Left hindlimb (tissue), 1 donor: ENCODE measurements at places on chromosomes 5 and 9.
A peak's percentile ranks its signal among the peaks of the same experiment; 100 is the strongest.

GRCh38 chr5:147303976-147304375 lies 69.2 kb downstream of the STK32A start:
- no peak for DNase-seq

GRCh38 chr9:112212926-112213325 lies 37.8 kb upstream of the SUSD1 start:
- DNase-seq, result no peak

DNA sequence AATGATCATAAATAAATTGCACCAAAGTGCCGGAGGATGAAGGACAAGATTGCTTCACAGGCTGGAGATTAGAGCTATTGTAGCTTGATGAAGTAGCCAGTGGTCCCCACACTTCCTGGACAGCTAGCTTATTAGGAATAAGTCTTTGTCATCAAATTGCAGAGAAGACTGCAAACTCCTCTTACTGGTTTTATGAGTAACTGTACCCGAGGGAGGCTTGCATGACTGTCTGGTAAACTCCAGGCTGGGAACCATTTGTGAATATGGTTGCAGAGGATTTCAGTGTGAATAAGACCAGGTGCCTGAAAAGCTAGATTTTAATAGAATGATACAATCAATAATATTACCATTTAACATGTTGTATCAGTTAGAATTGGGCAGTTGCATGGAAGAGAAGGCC lies 36.5 kb upstream of the SEMA5A start:
- DNase-seq, result no peak

DNA sequence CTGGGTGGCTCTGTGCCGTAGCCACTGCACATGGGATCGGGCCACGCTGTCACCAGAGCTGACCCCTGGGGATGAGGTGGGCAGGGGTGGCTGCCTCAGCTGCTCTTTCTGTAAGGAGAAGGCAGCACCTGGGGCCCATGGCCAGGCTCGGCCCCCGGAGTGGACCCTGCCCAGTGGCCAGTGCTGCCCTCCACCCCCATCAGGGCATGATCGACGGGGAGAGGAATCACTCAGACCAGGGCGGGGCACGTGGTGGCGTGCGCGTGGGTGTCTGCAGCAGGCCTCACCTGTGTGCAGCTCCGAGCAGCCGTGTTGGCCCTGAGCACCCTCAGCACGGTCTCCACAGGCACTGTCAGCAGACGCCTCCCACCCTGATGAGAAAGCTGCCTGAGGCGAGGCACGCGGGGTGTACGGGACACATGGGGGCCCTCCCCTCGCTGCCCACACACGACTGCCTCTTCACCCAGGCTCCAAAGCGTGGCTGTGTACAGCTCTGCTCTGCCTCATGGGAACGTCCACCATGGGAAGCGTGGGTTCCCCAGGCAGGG lies 8.6 kb upstream of the CARD9 start:
- DNase-seq, result no peak

- DNase-seq, result no peak
Measured at GRCh38 chr5:22787807-22788206, 65.3 kb downstream of the CDH12 start.

DNA sequence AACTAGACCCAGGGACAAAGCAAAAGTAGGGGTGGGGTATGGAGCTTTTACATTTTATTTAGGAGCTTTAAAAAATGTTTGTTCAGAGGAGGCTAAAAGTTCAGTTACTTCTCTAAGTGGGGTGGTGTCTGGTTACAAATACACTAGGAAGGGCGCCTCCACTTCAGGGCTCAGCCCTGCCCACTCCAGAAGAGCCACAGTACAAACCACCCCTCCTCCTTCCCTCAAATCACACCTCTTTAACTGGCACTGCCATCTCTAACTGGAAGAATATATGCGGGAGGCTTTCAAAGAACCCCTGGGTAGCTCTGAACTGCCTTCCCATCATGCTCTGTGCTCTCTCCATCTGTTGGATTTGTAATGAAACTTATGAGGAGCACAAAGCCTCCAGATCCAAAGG lies 98.8 kb upstream of the NFIB start:
- no peak for DNase-seq

GRCh38 chr5:1770443-1770802 lies 29.2 kb downstream of the MRPL36 start:
- no peak for DNase-seq

DNA sequence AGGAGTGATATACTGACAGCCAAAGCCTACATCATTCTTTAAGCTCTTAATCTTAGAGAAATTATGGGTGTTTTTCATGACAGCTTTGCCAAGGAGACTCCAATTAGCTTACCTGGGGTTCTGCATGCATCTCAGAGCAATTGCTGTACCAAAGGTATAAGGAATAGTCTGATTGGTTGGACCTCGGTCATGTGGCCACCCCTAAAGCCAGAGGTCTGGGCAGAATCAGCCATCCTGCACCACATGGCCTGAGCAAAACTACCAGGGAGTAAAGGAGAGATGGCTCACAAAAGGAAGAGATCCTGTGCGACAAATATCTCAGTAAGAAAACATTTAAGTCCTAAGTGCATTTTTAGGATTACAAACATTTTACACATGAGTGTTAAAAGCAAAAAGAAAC lies 25.6 kb downstream of the SH3RF2 start:
- DNase-seq, result no peak

DNA sequence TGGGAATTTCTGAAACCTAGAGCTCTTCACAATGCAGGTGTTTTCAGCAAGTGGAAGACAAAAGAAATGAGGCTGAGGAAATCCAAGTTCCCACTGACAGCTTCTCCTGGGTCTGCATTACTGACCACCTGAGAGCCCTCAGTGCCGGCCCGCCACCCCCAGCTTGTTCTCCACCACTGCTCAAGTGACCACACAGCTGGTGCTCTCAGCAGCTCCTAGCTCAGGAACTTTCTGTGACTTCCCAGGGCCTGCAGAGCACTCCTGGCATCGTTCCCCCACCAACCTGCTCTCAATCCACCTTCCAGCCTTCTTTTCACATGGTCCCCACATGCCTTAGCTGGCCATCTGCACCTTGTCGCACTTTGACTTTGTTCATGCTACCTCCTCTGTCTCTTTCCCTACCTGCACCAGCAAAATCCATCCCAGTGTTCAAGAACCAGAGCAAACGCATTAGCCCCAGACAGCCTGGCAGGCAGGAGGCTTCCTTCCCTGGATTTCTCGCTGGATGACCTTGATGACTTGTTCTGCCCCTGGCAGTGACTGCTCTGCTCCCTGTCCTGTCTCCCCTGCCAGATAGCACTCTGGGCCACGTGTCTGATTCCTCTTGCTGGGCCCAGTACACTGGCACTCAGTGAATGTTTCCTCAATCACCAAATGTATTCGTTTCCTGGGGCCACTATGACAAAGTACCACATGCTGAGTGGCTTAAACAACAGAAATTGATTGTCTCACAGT lies 35.1 kb upstream of the NANS start:
- no peak for DNase-seq

DNA sequence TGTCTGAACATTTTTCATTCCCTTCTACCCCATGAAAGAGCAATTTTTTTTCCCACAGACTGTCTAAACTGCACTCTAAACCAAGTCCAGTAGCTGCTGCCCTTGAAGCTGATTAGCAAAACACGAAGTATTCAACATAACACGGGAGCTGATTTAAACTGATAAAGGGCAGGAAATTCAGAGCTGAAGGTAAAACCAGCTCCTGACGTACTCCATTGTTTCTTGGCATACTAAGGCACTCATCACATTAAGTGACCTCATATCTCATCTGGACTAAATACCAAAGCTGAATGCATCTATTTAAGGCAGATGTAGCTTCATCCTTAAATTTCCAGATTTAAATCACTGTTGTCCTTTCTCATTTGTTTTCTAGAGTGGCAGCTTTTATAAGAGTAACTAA lies 12.0 kb downstream of the GDF9 start:
- DNase-seq, result no peak

- no peak for DNase-seq
Measured at GRCh38 chr5:82807021-82807420, 270.2 kb downstream of the TMEM167A start.

DNA sequence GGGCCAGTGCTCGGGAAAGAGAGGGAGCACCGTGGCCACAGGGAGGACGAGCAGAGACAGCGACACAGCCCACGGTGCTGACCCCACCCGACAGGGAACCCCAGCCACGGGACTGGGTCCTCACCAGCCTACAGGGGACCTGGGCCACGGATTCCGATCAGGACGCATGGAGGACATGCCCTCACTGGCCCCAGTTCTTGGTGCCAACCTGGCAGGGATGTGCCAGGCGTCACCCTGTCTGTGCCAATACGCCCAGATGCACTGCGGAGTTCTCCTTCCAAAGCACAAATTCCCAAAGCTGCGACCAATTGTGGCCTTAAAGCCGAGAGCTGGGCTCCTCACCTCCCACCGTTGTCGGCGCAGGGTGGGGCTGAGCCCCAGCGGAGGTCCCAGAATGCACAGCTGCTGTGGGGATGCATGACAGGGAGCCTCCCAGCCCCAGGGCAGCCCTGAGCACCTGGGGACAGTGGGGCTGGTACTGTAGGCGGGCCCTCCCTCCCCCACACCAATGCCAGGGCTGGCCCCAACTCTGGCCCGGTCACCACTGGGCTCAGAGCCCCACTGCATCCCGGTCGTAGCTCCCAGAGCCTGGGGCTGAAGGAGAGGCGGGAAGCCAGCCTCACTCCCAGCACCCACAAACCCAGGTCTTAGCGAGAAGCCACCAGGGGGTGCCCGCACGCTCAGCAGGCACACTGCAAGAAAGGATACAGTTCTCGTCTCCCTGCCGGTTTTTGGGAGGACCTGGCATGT lies 44.2 kb downstream of the NKD2 start:
- no peak for DNase-seq

- DNase-seq, result no peak
Measured at GRCh38 chr5:152388610-152389009, 16.5 kb downstream of the NMUR2 start.

DNA sequence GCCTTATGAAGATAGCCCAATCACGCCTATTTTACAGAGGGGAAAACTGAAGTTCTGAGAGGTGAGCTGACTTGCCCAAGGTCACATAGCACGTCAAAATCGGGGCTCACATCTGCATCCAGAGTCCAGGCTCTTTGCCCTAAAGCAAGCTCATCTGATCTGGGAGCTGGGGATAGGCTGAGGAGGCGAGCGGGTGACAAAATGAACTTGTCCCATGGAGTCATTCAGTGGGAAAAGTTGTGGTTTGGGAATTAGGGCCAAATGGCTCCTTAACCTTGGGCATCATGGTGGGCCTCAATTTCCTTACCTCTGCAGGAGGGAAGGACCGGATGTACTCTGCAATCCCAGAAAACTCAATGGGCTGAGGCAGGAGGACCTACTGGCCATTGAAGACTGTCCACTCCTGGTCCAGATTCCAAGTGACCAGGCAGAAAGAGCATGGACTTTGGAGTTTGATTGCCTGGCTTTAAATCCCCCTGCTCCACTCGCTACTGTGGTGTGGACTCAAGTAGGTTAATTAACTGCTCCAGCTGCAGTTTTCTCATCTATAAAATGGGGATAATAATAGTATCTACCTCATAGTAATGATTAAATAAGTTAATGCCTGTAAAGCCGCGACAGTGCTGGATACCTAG lies 160.4 kb downstream of the RGS3 start:
- DNase-seq, result peak; percentile 31

GRCh38 chr5:81165493-81166119 lies 67.5 kb upstream of the CKMT2 start:
- DNase-seq, result peak; percentile 60

DNA sequence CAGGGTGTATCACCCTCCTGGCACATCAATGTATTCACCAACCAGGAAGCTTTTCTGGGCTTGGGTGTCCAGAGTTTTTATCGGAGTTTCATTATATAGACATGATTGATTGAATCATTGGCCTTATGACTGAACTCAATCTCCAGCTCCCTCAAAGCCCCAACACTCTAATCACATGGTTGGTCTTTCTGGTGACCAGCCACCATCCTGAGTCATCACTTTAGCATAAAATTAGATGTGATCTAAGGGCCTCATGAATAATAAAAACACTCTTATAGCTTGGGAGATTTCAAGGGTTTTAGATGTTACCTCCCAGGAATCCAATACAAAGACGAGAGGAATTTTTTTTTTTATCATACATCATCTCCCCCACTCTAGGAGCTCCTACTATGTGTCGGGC lies 7.7 kb upstream of the PBX3 start:
- no peak for DNase-seq

DNA sequence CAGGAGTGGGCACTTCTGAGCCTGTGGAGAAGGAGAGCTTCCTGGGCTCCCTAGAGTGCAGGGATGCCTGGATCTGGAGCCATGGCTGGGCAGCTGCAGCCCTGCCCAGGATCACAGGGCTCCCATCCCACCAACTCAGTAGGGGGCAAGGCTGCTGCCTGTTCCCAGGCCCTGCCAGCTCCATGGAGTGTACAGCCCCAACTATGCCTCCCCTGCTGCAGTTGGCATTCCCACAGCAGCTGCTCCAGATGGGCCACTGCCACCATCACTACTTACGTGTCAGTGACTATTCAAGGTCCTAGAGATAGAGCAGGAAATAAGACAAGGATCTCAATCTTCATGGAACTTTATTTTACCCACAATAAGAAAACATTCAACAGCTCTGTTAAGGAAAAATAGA lies 107.1 kb upstream of the TNPO1 start:
- no peak for DNase-seq

- no peak for DNase-seq
Measured at GRCh38 chr5:158840193-158840592, 259.5 kb downstream of the EBF1 start.

DNA sequence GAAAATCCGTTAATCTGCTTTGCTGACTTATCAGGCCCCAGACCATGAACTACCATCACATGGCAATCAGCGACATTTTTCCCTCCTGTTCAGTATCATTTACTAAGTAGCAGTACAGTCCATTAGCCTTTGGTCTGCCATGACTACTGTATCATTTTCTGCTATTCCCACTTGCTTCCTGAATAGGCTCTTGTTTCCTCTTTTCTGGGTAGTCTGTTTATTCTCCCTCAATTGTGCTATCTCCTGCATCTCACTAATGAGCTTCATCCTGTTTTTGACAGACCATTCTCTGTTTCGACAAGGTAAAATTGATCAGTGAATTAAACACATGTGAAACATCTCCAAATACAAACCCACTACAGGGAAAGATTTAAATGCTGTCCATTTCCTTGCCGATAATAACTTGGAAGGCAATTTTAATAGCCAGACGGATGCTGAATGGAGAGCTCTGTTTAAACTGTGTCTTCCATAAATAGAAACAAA lies 263.5 kb upstream of the ANKRD55 start:
- DNase-seq, result no peak

DNA sequence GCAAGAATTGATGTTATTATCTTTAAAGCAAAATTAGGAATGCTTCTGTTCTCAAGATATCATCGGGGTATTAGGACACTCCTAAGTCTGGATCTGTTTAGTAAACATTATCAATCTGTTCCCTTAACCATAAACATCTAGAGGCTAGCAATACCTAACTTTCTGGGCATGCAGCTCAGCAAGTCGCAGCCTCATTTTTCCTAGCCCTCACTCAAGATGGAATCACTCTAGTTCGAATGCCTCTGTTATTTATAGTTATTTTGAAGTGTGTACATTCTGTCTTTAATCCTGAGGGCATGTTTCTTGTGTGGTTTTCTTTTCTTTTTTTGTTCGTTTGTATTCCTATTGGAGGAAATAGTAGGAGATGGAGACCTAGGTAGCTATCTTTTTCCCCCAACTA lies 66.9 kb downstream of the FER start:
- DNase-seq, result no peak
